Activated T-helper 1 cell treated with anti-CD3 and anti-CD28 coated beads, Interleukin-12 subunit alpha, Interleukin-12 subunit beta, Interleukin-2, Interleukin-4 antibody, amounts not matched to agents 30 ng/mL and 10 ng/mL and 1 ng/mL, durations not matched to agents 14 hours and 24 hours and 36 hours (primary cell): ENCODE measurements at places on chromosomes 4 and X. TPM values are rescaled to one million over a fixed set of nuclear protein-coding genes. Genes with fewer than 3 reads are reported as not detected.

DNA sequence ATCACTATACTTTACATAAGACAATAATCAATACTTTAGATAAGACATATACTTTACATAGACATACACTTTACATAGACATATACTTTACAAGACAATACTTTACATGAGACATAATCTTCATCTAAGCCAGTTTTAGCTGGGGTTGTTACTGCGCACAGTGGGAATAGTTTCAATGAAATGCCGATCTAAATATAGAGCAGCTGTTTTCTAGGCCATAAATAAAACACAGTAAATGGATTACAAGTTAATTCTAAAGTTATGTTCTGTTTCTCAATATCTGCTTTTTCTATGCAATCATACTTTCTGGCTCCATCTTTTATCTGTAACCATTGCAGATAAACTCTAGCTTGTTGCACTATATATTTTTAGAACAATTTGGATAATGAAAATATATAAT, 1470.6 kb upstream of the PABPC4L start:
- H3K4me3 ChIP-seq, result no peak overlapping the region
- no peak for DNase-seq
- no peak overlapping the region for H3K27ac ChIP-seq
- H3K27me3 ChIP-seq, result no peaks in the 10 kb centered on the region

The ZCCHC18 gene
- total RNA-seq, result 0.57 and 0.76 TPM in 2 replicates

The SMARCA5 gene
- total RNA-seq, result 59.9 and 60.7 TPM in 2 replicates

The TMPRSS11D gene
- total RNA-seq, result not detected in 2 replicates

- no peak for DNase-seq
- no peak overlapping the region for H3K4me3 ChIP-seq
- no peaks in the 10 kb centered on the region for H3K36me3 ChIP-seq
- H3K27ac ChIP-seq, result no peak overlapping the region
Measured at GRCh38 chr4:55730280-55730931, 89.2 kb upstream of the EXOC1L start.

The MAGEB1 gene
- not detected in 2 replicates for total RNA-seq

The PITX2 gene
- total RNA-seq, result not detected in 2 replicates

- H3K4me1 ChIP-seq, result no peaks in the 10 kb centered on the region
- H3K27me3 ChIP-seq, result no peaks in the 10 kb centered on the region
- no peak overlapping the region for H3K4me3 ChIP-seq
- H3K36me3 ChIP-seq, result no peaks in the 10 kb centered on the region
- H3K27ac ChIP-seq, result no peak overlapping the region
Measured at GRCh38 chrX:100600758-100601157, 16.0 kb downstream of the TNMD start.

GRCh38 chrX:155132110-155132509, 60.8 kb downstream of the BRCC3 start:
- no peak overlapping the region for H3K4me3 ChIP-seq
- H3K27me3 ChIP-seq, result peaks cover 3% of the 10 kb centered on the region
- H3K4me1 ChIP-seq, result no peaks in the 10 kb centered on the region
- H3K36me3 ChIP-seq, result peaks cover 3% of the 10 kb centered on the region

The SRPX2 gene
- not detected in 2 replicates for total RNA-seq

DNA sequence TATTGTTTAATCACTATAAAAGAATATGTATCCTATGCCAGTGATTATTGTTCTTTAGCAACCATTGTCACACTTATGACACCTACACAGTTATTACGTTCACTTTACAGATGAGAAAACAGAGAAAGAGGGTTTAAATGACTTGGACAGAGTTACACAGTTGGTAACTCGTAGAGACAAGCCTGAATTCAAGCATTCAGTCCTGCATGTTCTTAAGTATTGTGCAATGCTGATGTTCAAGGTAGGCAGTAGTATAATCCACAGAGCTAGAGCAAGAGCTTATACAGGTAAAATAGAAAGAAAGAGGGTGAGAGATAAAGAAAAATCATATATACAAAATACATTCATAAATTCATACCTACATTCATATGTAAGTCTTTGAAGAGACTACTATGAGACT, 249.8 kb upstream of the ANXA10 start:
- DNase-seq, result no peak
- H3K36me3 ChIP-seq, result no peaks in the 10 kb centered on the region
- H3K27ac ChIP-seq, result no peak overlapping the region

- no peaks in the 10 kb centered on the region for H3K36me3 ChIP-seq
- H3K27me3 ChIP-seq, result peaks cover 5% of the 10 kb centered on the region
- peaks cover 6% of the 10 kb centered on the region for H3K4me1 ChIP-seq
- DNase-seq, result no peak
- no peak overlapping the region for H3K4me3 ChIP-seq
Measured at GRCh38 chr4:168569931-168570276, 73.1 kb downstream of the PALLD start.

DNA sequence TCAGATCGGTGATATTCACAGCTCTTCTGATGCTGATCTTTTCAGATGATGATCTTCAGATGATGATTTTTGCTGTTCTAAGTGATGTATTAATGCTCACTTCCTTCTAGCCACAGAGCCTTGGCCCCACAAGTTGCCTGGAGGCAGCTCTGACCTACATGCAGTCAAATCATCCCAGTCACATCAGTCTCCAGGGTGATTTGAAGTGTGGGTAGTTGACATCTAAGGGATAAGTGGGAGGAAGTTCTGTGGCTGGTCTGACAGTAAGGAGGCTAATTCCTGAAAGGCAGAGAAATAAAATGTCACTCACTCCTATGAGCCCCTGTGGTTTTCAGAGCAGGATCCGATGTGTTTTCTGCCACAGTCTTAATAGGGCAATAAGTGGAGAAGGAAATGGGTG, 79.8 kb upstream of the RPL34 start:
- H3K4me1 ChIP-seq, result peaks cover 41% of the 10 kb centered on the region
- H3K27me3 ChIP-seq, result peaks cover 2% of the 10 kb centered on the region

DNA sequence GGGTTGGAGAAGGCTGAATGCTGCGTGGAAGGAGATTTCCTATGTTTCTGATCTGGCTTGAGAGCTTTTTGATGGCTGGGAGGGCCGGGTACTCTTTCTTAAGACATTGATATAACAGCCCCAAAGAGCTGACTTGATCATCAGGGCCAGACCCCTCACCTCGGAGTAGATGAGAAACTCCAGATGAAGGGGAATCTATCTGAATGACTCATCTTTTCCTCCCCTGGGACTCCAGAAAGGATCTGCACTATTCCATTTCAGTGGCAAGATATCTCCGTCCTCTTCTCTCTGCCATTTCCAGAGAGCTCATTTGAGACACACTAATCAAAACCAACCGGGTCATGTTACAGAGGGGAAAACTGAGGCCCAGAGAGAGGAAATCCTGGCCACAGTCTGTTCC, 92.9 kb upstream of the MSX1 start:
- peaks cover 5% of the 10 kb centered on the region for H3K4me1 ChIP-seq
- H3K4me3 ChIP-seq, result no peak overlapping the region

DNA sequence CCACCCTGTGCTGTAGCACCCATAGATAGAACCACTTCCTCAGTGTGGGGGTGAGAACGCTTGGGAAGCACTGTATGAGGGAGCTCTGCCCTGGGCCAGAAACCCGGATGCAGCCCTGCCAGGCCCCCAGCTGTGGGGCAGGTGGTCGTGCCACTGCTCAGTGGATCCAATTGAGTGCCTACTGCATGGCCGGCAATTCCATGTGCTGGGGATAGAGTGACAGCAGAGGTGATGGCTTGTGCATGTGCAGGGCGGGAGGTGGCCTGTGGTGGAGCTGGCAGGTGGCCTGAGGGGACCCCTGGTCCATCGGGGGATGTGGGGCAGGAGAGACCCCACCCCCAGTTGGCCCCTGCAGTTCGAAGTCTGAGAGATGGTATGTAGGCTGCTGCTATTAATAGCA, 60.4 kb downstream of the TRMT44 start:
- H3K27ac ChIP-seq, result no peak overlapping the region
- H3K4me3 ChIP-seq, result no peak overlapping the region
- H3K4me1 ChIP-seq, result no peaks in the 10 kb centered on the region
- no peak for DNase-seq
- H3K27me3 ChIP-seq, result no peaks in the 10 kb centered on the region
- no peaks in the 10 kb centered on the region for H3K36me3 ChIP-seq

DNA sequence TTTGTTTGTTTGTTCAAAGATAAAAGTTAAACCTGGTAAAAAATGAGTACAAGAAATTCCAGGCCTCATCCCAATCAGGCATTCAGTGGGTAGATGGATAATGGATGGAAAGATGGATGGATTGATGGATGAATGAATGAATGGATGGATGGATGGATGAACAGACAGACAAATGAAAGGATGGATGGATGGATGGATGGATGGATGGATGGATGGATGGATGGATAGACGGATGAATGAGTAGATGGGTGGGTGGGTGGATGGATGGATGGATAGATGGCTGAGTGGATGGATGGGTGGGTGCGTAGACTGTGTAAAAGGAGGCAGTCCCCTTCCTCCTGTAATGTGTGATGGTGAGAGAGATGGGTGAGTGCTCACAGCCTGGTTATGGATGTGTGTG, 206.7 kb downstream of the FRMPD4 start:
- H3K36me3 ChIP-seq, result no peaks in the 10 kb centered on the region
- no peak overlapping the region for H3K4me3 ChIP-seq
- no peak for DNase-seq

The HSFX2 gene
- total RNA-seq, result 0.41 TPM in 1 of 2 replicates, not detected in the other

GRCh38 chr4:102862016-102862415, 6.8 kb upstream of the CISD2 start:
- DNase-seq, result no peak
- H3K4me1 ChIP-seq, result peaks cover 33% of the 10 kb centered on the region
- H3K27ac ChIP-seq, result no peak overlapping the region
- peaks cover 43% of the 10 kb centered on the region for H3K36me3 ChIP-seq
- no peak overlapping the region for H3K4me3 ChIP-seq

DNA sequence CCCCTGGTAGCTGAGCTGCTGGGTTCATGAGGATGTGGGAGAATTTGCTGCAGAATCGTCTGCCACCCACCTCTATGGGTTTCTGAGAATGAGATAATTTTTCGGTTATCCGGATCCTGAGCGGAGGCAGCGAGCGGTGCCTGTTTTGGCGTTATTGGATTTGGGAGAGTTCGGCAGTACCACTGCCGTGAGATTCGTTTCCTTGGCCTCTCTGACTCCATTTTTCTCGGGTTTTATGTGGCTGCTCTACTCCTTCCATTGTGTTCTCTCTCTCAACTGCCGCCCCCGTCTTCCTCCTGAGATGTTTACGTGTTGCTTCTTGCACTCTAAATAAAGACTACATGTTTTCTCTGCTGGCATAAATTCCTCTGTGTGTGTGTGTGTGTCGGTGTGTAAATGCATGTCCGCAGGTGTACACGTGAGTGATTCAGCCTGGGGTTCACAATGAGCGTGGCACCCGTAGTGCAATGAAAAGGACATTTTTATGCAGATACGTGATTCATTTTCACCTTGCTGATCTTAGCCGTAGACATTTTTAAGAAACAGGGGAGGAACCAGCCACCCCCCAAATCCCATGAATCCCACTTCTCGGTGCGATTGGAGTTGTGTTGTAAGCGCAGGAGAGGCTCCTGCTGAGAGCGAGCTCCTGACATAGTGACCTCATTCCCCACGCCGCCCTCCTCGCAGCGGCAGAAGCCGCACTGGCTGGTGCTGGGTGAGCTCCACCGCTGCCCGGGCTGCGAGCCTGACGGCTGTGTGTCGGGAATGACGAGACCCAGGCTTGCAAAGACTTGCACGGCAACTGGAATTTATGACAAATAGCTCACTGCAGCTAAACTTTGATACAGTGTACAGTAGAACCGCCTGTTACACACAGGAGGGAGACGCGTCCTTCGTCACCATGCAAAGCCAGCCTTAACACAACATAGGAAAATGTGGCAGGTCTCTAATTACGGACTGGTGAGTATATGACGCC, 82.2 kb downstream of the STOX2 start:
- DNase-seq, result no peak
- no peak overlapping the region for H3K27ac ChIP-seq
- H3K36me3 ChIP-seq, result no peaks in the 10 kb centered on the region
- peaks cover 7% of the 10 kb centered on the region for H3K27me3 ChIP-seq
- H3K4me1 ChIP-seq, result no peaks in the 10 kb centered on the region

The SGMS2 gene
- 0.64 and 1.1 TPM in 2 replicates for total RNA-seq

- DNase-seq, result no peak
- H3K4me1 ChIP-seq, result no peaks in the 10 kb centered on the region
- no peak overlapping the region for H3K27ac ChIP-seq
- no peaks in the 10 kb centered on the region for H3K36me3 ChIP-seq
- H3K27me3 ChIP-seq, result peaks cover 1% of the 10 kb centered on the region
Measured at GRCh38 chr4:113009461-113009860, 40.0 kb upstream of the ANK2 start.

The POU4F2 gene
- not detected in 2 replicates for total RNA-seq

The GAB3 gene
- 5.1 TPM in 2 replicates for total RNA-seq

The CSN1S1 gene
- not detected in 2 replicates for total RNA-seq

- no peak for DNase-seq
- H3K27ac ChIP-seq, result no peak overlapping the region
- H3K36me3 ChIP-seq, result no peaks in the 10 kb centered on the region
- no peak overlapping the region for H3K4me3 ChIP-seq
Measured at GRCh38 chrX:132751063-132751690, 207.3 kb downstream of the HS6ST2 start.

- no peak for DNase-seq
- H3K36me3 ChIP-seq, result no peaks in the 10 kb centered on the region
- H3K27me3 ChIP-seq, result peaks cover 20% of the 10 kb centered on the region
- H3K27ac ChIP-seq, result no peak overlapping the region
- H3K4me3 ChIP-seq, result peak overlapping the region; percentile 96
Measured at GRCh38 chr4:141637565-141637964, 1.2 kb downstream of the IL15 start.

DNA sequence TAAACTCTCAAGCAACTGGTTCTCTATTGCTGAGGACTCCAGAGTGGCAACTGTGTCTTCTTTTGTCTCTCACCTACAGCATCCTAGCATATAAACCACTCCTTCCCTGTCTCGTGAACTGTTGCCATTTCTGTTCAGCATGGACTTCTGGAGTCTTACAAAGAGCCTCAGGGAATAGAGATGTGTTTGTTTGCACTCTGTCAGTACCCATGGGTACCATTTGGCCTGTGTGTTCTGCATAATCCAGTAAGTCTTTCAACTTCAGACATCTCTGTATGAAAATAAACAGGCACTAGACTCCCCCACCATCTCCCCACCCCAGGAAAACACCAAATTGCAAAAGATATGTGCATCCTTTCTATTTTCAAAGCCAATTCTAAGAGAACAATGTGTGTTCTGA, 1351.6 kb upstream of the PABPC4L start:
- H3K4me3 ChIP-seq, result no peak overlapping the region
- no peak for DNase-seq
- no peaks in the 10 kb centered on the region for H3K27me3 ChIP-seq

DNA sequence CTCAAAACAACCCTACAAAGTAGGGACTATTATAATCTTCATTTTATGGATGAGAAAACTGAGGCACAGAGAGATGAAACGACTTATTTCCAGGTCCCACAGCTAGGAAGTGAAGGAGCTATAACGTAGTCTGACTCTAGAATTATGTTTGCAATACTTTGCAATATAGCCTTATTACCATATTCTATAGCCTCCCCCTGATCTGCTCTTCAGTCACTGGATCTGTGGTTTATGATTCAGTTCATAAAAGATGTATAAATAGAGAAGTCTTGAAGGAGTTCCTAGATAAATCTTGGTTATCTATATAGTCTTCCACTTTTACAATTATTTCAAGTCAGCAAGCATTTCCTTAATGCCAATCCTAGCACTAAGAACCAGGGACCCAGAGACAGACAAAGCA, 57.5 kb downstream of the OPHN1 start:
- H3K36me3 ChIP-seq, result no peaks in the 10 kb centered on the region
- no peak for DNase-seq
- no peak overlapping the region for H3K4me3 ChIP-seq
- no peak overlapping the region for H3K27ac ChIP-seq
- H3K4me1 ChIP-seq, result no peaks in the 10 kb centered on the region

The CACNA1F gene
- 0.05 and 0.13 TPM in 2 replicates for total RNA-seq

The CLTRN gene
- total RNA-seq, result 0.17 TPM in 1 of 2 replicates, not detected in the other

The LIMCH1 gene
- not detected in 2 replicates for total RNA-seq
